Amygdala (tissue), 56 donors: ENCODE measurements at places on chromosomes 2 and 18.

DNA sequence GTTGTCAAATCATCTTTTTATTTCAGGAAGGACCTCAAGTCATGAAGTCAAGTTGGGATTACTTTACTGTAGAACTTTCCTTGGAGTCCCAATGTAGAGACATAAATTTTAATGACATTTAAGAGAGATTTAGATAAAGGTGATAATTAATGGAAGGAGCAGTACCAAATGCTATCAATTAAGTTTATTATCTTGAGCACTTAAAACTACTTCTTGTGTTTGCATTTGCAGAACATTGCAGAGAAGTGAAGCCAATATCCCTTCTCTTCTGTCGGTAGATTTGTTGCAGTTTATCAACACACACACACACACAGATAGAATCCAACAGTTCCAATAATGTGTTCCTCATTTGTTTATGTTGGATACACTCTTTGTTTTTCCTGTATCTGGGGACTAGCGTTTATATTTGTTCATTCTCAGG, 570.7 kb downstream of the EPHA4 start:
- no peak for DNase-seq

DNA sequence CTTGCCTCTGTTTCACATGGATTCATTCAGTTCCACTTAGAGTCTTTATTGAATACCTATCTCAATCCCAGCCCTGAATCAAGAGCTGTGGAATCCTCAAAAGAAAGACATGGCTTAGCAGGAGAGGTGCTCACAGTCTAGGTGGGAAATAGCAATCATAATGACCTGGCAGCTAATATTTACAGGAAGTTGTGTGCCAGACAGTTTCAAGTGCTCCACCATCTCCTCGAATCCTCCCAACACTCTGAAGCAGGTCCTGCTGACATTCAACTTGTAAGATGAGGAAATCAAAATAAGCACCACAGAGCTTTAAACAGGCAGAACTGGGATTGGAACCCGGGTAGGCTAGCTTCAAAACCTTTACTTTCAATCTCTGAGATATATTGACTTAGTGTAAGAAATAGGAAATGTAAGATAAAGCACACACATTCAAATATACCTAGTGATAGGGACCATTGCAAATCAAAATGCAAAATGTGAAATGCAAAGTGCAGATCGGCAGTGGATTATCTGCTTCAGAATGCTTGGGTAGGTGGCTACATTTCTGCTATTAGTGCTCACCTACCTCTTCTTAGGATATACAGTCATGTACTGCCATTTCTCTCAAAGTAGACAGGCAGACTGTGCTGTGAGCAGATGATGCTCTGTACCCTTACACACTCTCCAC, 182.0 kb downstream of the PRKCE start:
- DNase-seq: no peak

- no peak for DNase-seq
These were observed 77.2 kb downstream of the PIGN start for GRCh38 chr18:62109676-62110075.

DNA sequence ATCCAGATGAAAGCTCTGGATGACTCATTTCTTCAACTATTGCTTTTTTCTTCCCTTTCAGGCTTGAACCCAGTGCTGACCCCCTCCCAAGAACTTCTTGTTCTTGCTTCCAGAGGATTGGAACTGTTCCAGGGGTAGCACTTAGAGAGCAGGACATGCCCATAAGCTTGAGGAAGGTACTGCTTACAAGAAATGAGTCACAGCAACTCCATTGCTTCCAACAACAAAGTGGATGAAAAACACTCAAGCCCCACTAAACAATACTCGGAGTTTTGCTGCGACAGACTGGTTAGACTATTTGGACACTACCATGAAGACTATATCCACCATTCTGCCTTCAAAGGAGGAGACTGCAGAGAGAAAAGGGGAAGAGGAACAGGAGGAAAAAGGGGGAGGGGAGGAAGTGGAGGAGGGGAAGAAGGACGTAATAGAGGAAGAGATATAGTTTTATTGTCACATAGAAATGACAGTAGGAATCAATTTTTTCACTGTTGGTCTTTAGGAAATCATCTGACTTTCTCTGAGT, 1.6 kb upstream of the EPC2 start:
- no peak for DNase-seq

GRCh38 chr2:68727683-68728375, 6.8 kb upstream of the ARHGAP25 start:
- no peak for DNase-seq

DNA sequence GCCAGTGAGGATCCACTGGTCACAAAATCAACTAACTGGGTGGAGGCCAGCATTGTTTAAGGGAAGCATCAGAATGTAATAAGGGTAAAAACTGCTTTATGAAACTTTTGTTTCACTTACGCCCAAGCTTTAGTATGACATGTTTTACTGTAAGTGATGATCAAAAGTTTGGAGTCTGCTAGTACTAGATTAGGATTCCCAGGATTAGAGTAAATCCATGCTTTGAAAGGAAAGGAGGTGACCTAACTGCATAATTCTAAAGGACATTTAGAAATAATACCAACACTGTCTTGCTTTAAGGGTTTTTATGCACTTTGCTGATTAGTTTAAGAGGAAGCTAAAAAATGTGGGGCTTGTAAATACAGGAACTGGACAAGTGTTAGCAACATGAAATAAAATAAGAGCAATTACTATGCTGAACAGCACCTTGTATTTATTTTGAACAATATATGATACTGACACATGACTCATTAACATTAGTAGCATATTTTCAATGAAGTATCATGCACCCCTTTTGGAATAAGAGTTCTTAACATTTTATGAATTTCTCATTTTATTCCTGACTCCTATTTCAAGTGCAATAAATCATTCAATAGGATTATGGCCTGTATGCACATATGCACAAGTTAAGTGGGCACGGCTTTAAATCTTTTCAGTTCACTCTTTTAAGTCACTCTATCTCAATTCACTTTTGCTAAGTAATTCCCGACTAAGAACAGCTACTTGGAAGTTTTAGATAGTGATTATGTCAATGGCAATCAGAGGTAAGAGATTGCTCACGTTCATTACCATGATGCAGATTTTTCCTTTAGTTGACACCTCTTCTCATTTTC, 62.5 kb downstream of the STK39 start:
- no peak for DNase-seq

GRCh38 chr2:138649571-138649970, 130.6 kb downstream of the NXPH2 start:
- no peak for DNase-seq

DNA sequence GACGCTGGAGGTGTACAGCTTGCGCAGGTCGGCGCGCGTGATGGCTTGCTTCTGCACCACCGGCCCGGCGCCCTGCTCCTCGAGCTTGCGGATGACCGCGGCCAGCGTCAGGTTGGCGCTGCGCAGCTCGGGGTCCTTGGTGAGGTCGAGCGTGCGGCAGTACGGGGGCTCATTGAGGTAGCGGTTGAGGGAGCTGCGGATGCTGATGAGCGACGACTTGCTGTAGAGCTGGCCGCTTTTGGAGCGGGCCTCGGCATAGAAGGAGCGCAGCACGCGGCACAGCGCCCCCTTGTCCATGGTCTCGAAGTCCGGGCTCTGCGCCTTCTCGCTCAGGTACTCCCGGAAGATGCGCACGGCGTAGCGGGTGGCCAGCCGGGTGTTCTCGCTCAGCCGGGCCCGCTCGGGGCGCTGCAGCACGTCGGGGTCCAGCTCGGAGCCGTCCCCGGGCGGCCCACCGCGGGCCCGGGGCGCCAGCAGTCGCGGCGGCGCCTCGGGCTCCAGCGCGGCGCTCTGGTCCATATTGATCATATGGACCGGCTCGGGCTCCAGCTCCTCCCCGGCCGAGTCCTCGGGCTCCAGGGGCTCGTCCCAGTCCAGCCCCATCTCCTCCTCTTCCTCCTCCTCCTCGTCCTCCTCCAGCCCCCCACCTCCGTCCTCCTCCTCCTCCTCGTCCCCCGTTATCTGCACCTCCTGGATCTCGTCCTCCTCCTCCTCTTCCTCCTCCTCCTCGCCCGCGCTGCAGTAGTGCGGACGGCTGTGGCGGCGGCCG, 523 bp downstream of the KCTD1 start:
- DNase-seq: peak; percentile 42

GRCh38 chr2:28449126-28449487, 46.8 kb upstream of the PLB1 start:
- DNase-seq: no peak

DNA sequence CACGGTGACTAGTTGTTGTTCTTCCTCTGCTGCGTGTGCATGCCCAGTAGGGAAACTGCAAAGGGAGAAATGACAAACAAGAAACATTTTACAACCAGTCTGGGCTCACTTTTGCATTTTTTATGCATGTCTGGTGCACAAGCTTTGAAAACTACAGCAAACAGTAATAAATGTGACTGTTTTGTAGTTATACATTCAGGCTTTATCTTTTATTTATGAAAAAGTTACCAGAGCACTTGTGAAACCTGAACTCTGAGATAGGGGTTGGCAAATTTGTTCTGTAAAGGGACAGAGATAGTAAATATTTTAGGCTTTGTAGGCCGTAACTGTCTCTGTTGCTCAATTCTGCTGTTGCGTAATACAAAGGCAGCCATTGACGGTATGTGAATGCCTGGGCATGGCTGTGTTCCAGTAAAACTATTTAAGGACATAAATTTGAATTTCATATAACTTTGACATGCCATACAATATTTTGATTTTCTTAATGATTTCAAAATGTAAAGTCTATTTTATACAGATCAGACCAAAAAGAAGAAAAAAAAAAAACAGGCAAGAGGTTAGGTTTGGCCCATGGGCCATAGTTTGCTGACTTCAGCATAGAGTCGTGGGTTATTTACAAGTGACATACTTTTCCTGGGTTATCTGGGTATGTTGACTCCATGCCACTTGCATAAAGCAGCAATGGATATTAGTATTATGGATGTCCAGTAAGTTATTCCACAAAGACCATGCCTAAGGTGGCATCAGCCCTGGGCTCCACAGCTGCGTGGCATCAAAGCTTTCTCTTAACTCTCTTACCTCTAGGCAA, 53.6 kb upstream of the EML6 start:
- no peak for DNase-seq

DNA sequence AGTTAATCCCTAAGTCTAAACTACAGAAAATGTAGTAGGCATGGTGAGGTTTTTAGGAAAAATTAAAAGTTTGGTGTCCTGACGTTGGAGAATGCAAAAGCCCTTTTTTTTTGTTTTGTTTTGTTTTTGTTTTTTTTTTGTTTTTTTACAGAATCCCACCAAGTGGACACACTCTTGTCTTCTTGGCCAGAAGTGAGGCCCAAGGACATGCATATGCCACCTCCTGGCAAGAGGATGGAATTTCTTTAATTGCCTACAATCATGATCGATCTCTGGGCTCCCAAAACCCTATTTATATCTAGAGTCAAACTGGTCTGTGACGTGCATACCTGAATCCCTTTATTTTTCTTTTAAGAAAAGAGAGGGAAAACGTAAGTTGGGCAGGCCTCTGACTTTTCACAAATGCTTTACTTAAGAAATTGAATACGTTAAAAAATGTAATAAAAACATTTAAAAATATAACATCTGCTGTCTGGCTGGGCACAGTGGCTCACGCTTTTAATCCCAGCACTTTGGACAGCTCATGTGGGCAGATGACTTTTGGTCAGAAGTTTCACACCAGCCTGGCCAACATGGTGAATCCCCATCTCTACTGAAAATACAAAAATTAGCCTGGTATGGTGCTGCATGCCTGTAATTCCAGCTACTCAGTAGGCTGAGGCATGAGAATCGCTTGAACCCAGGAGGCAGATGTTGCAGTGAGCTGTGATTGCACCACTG, 502.7 kb downstream of the CBLN2 start:
- DNase-seq: no peak

GRCh38 chr2:210268281-210268680, 43.0 kb upstream of the ACADL start:
- no peak for DNase-seq

DNA sequence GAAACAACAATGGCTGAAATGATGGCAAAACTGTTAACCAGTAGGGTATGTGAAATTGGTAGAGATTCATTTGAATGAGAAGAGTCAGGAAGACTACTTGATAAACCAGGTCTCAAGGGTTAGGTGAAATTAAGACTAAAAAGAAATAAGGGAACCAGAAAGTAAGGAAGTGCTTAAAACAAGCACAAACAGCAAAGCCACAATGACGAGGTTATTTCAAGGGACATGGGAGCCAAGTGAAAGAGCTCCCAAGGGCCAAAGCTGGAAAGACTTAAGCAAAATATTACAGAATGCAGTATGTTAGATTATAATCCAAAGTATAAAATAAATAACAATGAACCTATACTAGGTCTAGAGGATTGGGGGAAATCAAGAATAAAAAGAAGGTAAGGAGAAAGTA, 19.3 kb upstream of the CD302 start:
- no peak for DNase-seq

DNA sequence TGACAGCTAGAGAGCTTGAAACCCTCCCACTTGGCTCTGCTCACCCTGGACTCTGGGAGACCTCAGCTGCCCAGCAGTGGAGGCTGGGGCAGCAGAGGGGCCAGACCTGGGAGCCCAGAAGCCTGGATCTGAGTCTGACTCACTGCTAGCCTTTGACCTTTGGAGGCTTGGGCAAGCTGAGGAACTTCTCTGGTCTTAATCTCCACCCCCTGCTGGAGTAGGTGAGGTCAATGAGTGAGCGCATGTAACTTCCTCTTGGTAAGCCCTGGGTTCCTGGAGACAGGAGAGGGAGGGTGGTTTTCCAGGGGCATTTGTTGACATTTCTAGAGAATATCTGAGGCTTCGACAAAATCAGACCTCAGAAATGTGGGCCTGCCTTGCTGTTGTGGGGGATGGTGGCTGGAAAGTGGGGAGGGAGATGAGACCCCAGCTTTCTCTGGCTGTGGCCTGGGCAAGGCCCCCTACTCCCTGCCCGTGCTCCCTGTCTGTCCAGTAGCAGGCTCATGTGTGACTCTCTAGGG, 73.0 kb upstream of the YWHAQ start:
- no peak for DNase-seq

DNA sequence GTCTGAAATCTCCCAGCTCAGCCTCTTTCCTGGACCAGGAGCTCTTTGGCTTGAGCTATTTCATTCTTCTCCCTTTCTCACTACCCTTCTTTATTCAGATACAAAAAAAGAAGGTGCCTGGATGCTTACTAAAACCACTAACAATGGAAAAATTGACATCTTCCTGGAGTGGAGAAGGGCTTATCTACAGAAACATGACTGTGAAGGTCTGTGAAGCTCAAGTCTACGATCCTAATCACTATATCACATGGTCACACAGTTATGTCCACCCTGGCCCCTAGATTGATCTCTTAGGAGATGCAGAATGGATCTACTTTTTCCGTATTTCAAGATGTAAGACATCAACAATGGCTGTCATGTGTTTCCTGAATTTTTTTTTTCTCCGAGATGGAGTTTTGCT, 5.7 kb upstream of the KRCC1 start:
- no peak for DNase-seq

DNA sequence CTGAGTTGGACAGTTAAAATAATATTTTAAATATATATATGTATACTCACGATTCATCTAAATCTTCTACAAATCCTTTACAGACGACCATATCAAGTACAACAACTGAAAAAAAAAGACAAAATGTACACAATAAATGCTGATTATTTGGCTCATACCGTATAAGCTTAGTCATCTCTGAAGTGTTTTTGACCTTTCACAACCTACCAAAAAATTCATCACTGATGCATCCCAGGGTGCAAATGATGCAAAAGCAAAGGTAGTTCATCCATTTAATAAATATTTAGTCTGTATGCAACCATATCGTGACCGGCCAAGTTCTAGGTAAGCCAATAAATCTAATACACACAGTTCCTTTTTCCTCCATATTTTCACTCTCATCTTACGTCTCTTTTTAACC, 1.1 kb downstream of the TMX3 start:
- DNase-seq: no peak

GRCh38 chr2:72341639-72342038, 194.0 kb upstream of the CYP26B1 start:
- no peak for DNase-seq

- no peak for DNase-seq
These were observed 50.8 kb upstream of the MYCN start for GRCh38 chr2:15889442-15890123.

GRCh38 chr2:28055325-28055970, 164.9 kb downstream of the BABAM2 start:
- DNase-seq: no peak
